ENCODE measurements at places on chromosomes 11 and 22.

DNA sequence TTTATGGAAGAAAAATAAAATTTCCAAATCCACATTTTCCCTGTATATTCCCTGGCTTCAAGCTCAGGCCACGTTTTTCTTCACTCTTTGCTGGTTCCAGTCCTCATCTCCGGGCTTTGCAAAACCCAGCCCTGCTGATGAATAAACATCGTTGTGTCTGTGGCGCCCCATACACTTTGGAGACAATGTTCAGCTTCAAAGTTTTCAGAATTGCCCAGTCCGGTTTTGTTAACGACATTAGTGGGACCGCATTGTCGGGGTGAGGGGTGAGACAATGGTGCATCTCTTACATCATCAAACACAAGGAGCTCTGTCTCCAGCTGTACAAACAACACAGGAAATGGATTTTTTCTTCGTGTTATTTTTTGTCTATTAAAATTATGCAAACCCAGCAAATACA is 53.4 kb upstream of the HTATIP2 start:
- no peak for DNase-seq

GRCh38 chr11:91707652-91708482 is 516.8 kb upstream of the FAT3 start:
- DNase-seq = no peak

- no peak for DNase-seq
These were observed 842.7 kb upstream of the CCDC90B start for GRCh38 chr11:84128840-84129239.

DNA sequence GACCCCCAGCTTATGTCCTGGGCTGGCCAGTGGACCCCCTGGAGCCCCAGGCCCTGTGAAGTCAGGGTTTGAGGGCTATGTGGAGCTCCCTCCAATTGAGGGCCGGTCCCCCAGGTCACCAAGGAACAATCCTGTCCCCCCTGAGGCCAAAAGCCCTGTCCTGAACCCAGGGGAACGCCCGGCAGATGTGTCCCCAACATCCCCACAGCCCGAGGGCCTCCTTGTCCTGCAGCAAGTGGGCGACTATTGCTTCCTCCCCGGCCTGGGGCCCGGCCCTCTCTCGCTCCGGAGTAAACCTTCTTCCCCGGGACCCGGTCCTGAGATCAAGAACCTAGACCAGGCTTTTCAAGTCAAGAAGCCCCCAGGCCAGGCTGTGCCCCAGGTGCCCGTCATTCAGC is 24.6 kb downstream of the CSF2RB start:
- no peak for DNase-seq

DNA sequence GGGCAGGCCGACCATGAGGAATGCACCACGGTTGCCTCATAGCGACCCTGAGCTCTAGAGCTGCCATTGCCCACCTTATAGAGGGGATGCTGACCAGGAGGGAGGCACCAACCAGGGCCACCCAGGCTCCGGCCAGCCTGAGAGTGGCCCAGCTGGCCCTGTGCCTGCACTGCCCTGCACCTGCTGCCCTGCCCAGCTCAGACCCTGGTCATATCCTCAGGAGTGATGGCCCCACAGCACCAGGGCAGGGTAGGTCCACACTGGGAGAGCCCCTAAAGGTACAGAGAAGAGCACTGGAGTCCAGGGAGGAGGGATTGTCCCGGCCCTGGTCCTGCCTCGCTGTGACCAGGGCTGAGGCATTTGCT is 127.8 kb downstream of the MED15 start:
- DNase-seq = no peak

DNA sequence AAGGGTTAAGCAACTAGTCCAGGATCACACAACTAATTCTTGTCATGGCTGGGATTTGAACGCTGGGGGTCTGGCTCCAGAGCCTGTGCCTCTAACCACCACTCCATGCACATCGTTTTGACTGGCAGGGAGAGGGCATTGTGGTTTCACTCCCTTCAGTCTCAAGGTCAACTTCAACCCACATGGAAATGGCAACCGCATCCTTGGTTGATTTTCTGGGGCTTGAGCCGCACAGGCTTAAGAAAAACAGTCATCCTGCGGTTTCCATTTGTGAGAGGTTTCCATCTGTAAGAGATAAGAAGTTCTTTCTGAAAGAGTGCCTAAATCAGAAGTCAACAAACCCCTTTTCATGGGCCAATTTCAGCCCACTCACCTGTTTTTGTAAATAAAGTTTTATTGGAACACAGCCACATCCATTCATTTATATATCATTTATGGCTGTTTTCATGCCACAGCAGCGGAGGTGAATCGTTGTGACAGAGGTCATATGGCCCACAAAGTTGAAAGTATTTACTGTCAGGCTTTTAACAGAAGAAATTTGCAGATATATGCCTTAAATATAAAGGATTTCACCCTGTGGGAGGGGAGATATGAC is 65.7 kb downstream of the SGSM1 start:
- no peak for DNase-seq

- DNase-seq = no peak
These were observed at the start of gene GRAMD1B for GRCh38 chr11:123429913-123430720. GRAMD1B (plus strand) TSS chr11:123430269; CDS start chr11:123430793, 524 bp downstream.

- no peak for DNase-seq
These were observed 53.2 kb downstream of the NAT10 start for GRCh38 chr11:34158661-34159060.

All from cortex of kidney (tissue), 1 donor.